Adrenal gland (tissue), 19 donors: ENCODE measurements at places on chromosomes 3 and 15. TPM values are rescaled to one million over a fixed set of nuclear protein-coding genes. Genes with fewer than 3 reads are reported as not detected.

GRCh38 chr3:51190199-51190598 is 194.9 kb upstream of the MANF start:
- H3K4me1 ChIP-seq = no peaks in the 10 kb centered on the region
- DNase-seq = no peak
- H3K27ac ChIP-seq = no peak overlapping the region
- no peaks in the 10 kb centered on the region for H3K36me3 ChIP-seq
- H3K27me3 ChIP-seq = no peaks in the 10 kb centered on the region

Gene DTWD1
- 45.7 TPM for total RNA-seq

Gene SH3GL3
- total RNA-seq = 1.5 TPM

- DNase-seq = no peak
- no peak overlapping the region for H3K27ac ChIP-seq
- H3K4me3 ChIP-seq = peak overlapping the region; percentile 35
- peaks cover 49% of the 10 kb centered on the region for H3K4me1 ChIP-seq
Measured at GRCh38 chr3:43996379-43997301, 245.0 kb upstream of the TOPAZ1 start.

DNA sequence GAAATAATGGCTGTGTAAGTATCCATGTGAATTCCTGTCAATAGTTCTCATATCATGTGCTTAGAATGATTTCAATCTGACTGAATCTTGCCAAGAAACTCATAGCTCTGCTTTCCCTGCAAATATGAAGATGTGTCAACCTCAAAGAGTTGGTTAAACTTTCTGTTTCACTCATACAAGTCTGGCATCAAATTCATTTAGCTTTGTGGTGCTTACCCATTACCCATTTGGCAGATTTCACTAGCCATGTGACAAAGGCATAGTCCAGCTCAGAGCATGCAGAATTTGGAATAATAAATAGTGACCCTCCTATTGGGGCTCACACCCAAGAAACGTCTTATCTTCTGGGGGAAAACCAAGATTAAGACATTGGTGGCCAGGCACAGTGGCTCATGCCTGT is 256.6 kb upstream of the TPRG1 start:
- DNase-seq = no peak
- no peak overlapping the region for H3K4me3 ChIP-seq
- H3K27me3 ChIP-seq = no peaks in the 10 kb centered on the region
- H3K27ac ChIP-seq = peak overlapping the region; percentile 72

Gene KIF15
- 0.57 TPM for total RNA-seq

- H3K4me3 ChIP-seq = no peak overlapping the region
- no peaks in the 10 kb centered on the region for H3K4me1 ChIP-seq
- no peak overlapping the region for H3K27ac ChIP-seq
- H3K27me3 ChIP-seq = no peaks in the 10 kb centered on the region
- no peaks in the 10 kb centered on the region for H3K36me3 ChIP-seq
Measured at GRCh38 chr3:20074226-20075063, 34.2 kb downstream of the KAT2B start.

Gene UNC45A
- total RNA-seq = 114 TPM

Gene DLL4
- 4.9 TPM for total RNA-seq

Gene CLEC3B
- total RNA-seq = 68.4 TPM

- H3K27me3 ChIP-seq = no peaks in the 10 kb centered on the region
- no peaks in the 10 kb centered on the region for H3K36me3 ChIP-seq
- H3K4me1 ChIP-seq = peaks cover 23% of the 10 kb centered on the region
Measured at GRCh38 chr15:66927201-66928077, 138.0 kb upstream of the SMAD3 start.

DNA sequence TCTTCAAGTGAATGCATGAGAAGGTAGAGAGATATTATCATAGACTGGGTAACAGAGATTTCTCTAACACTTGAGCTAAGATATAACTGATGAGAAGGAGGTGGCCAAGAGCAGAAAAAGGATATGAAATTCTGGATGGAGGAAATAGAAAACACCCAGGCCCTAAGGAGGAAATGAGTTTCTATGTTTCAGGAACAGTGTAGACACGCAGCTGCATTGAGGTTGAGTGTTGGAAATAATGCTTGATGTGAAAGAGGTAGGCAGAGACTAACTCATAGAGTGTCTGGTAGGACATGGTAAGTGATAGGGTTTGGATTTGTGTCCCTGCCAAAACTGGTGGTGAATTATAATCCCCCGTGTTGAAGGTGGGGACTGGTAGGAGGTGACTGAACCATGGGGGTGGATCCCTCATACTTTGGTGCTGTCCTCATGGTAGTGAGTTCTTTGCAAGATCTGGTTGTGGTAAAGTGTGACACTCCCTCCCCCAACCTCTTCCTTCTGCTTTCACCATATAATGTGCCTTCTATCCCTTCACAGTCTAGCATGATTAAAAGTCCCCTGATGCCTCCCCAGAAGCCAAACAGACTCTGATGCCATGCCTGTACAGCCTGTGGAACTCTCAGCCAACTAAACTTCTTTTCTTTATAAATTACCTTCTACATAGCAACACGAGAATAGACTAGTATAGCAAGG is 787.3 kb downstream of the EDEM1 start:
- H3K4me1 ChIP-seq = no peaks in the 10 kb centered on the region
- H3K27me3 ChIP-seq = no peaks in the 10 kb centered on the region
- H3K4me3 ChIP-seq = no peak overlapping the region

DNA sequence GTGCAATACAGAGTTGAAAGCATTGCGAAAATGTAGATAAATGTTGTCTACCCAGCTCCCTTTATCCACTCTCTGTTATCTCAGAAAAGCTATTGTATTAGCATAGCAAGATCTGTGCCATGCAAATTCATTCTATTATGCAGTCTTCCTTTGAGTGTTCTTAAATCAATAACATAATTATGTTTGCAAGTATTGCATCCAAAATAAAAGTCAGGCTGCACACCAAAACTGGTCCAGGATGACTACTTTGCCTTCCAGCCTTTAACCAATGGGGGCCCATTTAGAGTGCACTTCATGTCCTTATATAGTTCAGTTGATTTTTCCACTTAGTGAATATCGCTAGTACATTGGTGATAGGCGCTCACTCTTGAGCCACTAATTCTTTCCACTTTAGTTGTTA is 107.4 kb upstream of the MLF1 start:
- no peaks in the 10 kb centered on the region for H3K27me3 ChIP-seq
- H3K4me3 ChIP-seq = no peak overlapping the region
- H3K36me3 ChIP-seq = no peaks in the 10 kb centered on the region
- H3K4me1 ChIP-seq = no peaks in the 10 kb centered on the region
- DNase-seq = no peak

DNA sequence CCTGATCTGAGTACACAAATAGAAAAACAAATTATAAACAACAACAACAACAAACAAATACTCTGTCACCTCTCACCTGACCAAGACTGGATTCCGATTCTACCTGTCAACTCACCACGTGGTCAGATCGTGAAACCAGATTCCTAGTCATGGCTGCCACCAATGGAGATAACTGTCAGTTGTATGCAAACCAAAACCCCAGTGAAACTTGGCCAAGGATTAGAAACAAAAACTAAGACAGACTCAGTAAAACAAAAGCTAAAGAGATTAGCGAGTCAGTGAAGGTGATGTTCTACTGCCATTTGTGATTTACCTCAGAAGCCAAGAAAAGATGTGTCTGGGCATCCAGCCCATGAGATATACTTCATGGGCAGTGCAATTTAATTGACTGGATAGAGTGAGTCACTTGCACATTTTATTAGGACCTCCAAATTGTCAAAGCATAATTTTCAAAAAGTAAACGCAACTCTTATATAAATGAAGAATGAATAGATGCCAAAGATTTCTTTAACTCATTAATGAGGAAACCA is 31.1 kb downstream of the PHLDB2 start:
- no peaks in the 10 kb centered on the region for H3K4me1 ChIP-seq
- no peak for DNase-seq
- no peaks in the 10 kb centered on the region for H3K36me3 ChIP-seq
- no peaks in the 10 kb centered on the region for H3K27me3 ChIP-seq

Gene CPN2
- 2.1 TPM for total RNA-seq

Gene GOLGA8T
- total RNA-seq = 0.44 TPM

DNA sequence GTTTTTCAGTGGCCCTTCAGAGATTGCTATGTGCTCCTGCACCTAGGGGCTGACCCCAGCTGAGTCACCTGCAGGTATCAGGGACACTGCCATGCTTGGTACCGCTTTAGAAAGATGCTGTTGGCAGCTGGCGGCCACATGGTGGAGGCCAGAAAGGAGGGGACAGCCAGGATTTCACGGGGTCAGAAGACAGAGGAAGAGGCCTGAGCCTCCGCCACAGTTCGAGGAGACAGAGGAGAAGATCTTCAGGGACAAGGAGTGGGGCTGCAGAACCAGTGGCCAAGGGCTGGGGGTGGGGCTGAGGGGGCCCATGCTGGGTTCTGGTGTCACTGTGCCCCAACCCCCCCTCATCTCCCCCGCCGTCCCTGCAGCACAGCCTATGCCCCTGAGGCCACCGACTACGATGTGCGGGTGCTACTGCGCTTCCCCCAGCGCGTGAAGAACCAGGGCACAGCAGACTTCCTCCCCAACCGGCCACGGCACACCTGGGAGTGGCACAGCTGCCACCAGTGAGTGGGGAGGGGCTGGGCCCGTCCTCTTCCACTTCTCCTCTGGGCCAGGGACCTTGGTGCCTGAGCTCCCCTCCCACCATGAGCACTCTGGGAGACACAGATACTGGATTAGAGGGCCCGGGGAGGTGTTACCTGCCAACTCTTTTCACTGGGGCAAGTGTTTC is 19.9 kb downstream of the LOXL1 start:
- H3K27ac ChIP-seq = no peak overlapping the region
- H3K4me1 ChIP-seq = peaks cover 7% of the 10 kb centered on the region
- no peak for DNase-seq
- no peaks in the 10 kb centered on the region for H3K27me3 ChIP-seq
- no peak overlapping the region for H3K4me3 ChIP-seq

Gene ITPKA
- total RNA-seq = 12.8 TPM

DNA sequence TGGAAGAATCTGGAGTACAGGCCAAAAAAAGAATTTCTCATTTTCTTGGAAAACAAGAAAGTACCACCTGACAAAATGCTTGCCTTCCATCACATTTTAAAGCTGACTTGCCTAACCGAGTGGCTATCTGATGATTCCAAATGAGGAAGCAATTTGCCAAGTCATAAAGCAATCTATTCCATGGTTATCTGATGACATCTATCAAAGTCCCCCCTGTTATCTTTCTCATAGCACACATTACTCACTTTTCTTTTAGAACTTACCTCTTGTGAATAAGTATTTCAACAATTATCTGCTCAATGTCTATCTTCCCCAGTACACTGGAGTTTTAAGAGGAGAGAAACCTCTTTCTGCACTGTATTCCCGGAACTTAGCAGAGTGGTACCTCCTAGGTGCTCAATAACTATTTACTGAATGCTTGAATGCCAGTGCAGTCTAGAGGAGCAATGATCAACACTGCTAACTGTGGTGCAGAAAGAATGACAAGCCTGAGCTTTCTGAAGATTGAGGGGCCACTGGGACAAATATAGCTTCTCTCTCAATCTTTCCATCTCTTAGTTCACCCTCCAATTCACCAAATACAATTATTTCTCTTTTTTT is 186.3 kb upstream of the ATP11B start:
- no peaks in the 10 kb centered on the region for H3K36me3 ChIP-seq
- DNase-seq = no peak
- H3K4me3 ChIP-seq = no peak overlapping the region
- no peaks in the 10 kb centered on the region for H3K4me1 ChIP-seq
- no peaks in the 10 kb centered on the region for H3K27me3 ChIP-seq
- no peak overlapping the region for H3K27ac ChIP-seq

GRCh38 chr3:106130384-106131198 is 261.8 kb upstream of the CBLB start:
- peak; percentile 38 for DNase-seq
- H3K27ac ChIP-seq = no peak overlapping the region
- H3K4me3 ChIP-seq = no peak overlapping the region
- no peaks in the 10 kb centered on the region for H3K36me3 ChIP-seq

- H3K4me3 ChIP-seq = no peak overlapping the region
- H3K27me3 ChIP-seq = no peaks in the 10 kb centered on the region
- no peaks in the 10 kb centered on the region for H3K4me1 ChIP-seq
Measured at GRCh38 chr3:126063358-126063965, 20.5 kb downstream of the SLC41A3 start.

Gene RETNLB
- total RNA-seq = not detected

DNA sequence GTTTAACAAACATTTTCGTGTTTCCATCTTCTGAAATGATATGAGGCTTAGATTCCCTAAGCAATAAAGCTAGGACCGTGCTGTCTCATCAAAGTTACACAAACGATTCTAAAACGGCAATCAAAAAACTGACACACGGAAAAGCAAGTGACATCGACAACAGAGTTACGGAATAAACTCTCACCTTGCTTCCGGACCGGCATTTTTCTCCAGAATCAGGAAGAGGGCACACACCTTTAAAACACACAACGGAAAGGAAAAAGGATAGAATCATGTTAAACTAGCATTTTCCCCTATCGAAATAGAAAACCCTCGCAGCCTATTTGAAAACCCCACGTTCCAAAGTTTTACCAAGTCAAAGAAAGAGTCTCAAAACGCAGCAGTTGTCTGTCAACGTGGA is 1.4 kb downstream of the DLG1 start:
- no peak for DNase-seq
- peak overlapping the region; percentile 95 for H3K4me3 ChIP-seq
- H3K27me3 ChIP-seq = no peaks in the 10 kb centered on the region
- H3K27ac ChIP-seq = no peak overlapping the region

DNA sequence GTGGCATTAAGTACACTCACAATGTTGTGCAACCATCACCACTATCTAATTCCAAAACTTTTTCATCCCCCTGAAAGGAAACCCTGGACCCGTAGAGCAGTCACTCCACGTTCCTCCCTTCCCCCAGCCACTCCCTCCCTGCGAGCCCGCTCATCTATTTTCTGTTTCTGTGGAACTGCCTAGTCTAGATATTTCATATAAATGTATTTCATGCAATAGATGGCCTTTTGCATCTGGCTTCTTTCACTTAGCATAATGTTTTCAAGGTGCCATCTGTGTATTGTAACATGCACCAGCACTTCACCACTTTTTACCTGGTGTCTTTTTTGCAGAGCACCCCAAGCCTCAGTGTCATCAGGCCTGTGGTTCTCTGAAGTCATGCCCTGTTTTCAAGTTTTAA is 10.7 kb downstream of the CGNL1 start:
- H3K27ac ChIP-seq = no peak overlapping the region
- DNase-seq = no peak
- peaks cover 31% of the 10 kb centered on the region for H3K4me1 ChIP-seq

GRCh38 chr15:63881431-63881830 is 47.7 kb upstream of the HERC1 start:
- no peak for DNase-seq
- no peaks in the 10 kb centered on the region for H3K36me3 ChIP-seq
- H3K4me1 ChIP-seq = peaks cover 12% of the 10 kb centered on the region

GRCh38 chr15:63463036-63463435 is 41.4 kb upstream of the USP3 start:
- H3K27ac ChIP-seq = no peak overlapping the region
- no peak for DNase-seq
- H3K4me1 ChIP-seq = no peaks in the 10 kb centered on the region

GRCh38 chr15:51668446-51668845 is 12.9 kb upstream of the SCG3 start:
- no peak overlapping the region for H3K27ac ChIP-seq
- no peak for DNase-seq
- H3K4me3 ChIP-seq = no peak overlapping the region
- no peaks in the 10 kb centered on the region for H3K36me3 ChIP-seq
